ENCODE measurements at places on chromosomes 2 and 18. TPM values are rescaled to one million over a fixed set of nuclear protein-coding genes. Genes with fewer than 3 reads are reported as not detected.

HTR2B gene
- polyA plus RNA-seq: 0.92 TPM

MEP1B gene
- polyA plus RNA-seq: 0.11 TPM

STPG4 gene
- polyA plus RNA-seq: not detected

GPAT2 gene
- polyA plus RNA-seq: 0.37 TPM
